ENCODE measurements at places on chromosomes 12 and 14.

DNA sequence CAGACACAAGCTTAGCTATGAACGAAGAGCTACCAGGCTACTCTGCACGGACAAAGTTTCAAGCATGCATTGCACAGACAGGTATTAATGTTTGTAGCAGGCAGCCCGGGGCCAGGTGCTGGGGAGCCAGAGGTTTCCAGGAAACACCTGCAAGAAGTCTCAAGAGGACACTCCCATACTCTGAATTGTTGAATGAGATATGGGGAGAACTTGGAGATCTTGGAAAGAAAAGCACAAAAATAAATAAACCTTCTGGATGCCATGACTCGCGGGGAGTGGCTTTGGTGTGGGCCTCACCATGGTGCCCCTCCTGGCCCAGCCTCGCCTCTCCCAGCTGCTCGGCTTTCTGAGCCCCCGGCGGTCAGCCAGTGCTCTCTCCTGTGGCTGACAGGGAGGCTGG lies 186.8 kb downstream of the TTC7B start:
- DNase-seq: no peak

- DNase-seq: peak; percentile 1
Measured at GRCh38 chr12:98185606-98186005, 329.8 kb upstream of the TMPO start.

DNA sequence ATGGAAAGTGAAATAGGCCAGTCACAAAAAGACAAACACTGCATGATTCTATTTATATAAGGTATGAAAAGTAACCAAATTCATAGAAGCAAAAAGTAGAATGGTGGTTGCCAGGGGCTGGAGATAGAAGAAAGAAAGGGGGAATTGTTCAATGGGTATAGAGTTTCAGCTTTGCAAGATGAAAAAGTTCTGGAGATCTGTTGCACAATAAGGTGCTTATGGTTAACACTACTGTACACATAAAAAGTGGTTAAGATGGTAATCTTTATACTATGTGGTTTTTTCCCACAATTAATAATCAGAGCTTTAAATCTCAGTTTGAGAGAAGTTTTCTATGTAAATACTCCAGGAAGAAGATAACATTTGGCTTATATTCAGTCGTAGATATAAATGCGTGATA lies 73.4 kb downstream of the SLC38A4 start:
- DNase-seq: peak; percentile 4

DNA sequence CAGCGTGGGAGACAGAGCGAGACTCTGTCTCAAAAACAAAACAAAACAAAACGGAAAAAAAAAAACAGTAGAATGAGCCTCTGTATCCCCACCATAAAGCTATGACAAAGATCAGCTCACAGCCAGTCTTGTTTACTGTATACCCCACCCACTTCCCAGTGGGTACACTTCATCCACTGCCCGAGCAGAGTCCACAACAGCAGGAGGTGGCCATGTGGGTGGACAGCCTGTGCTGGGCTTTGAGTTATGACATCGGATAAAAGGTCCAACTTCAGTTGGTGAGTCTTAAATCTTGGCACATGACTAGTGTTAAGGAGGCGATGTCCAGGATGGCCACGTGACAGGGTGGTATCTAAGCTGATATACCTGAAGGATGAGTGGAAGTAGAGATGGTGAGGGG lies 34.8 kb upstream of the MAPKAPK5 start:
- DNase-seq: no peak

- peak; percentile 66 for DNase-seq
Measured at GRCh38 chr12:43444940-43445564, 107.0 kb downstream of the ADAMTS20 start.

GRCh38 chr12:77377622-77378021 lies 312.3 kb upstream of the E2F7 start:
- no peak for DNase-seq

DNA sequence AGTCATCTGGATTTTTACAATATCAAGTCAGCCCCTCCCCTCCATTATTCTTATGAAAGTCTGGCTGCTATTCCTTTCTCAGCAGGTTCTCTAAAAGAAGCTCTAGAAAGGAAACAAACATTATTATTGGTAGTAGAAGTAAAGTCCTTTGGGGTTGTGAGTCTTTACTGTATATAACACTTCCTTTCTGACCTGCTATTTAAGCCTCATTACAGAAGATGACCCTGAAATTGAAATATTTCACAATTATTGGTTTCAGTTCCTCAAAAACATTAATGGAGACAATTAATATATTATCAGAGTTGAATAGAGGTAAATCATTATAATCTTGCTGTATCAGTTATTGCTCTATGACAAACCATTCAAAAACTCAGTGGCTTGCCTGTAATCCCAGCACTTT lies 19.3 kb downstream of the PLEKHA5 start:
- no peak for DNase-seq

DNA sequence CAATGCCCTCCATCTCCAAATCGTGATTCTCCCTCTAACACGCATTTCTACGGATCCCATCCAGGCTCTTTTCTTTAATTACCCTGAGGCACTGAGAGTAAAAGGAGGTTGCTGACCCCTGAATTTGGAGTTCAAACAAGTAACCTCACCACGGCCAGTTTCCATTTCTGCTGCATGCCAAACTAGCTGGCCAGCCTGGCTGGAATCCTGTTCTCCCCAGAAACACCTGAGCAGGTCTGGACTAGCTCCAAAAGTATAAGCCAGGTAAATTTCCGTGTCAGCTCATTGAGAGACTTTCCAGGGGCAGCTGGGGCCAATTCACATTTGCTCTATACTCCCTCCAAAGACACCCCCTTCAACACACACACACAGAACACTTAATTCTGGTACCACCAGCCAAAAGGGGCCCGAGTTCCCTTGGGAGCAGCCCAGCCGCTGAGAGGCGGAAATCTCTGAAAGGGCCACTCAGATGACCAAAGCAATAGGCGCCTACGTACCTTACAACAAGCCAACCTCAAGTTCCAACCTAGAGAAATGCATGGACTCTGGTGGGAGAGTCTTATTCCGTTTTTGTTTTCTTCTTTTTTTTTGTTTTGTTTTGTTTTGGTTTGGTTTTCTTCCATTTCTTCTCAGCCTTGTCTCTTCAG lies 131.4 kb downstream of the NDUFA12 start:
- no peak for DNase-seq

DNA sequence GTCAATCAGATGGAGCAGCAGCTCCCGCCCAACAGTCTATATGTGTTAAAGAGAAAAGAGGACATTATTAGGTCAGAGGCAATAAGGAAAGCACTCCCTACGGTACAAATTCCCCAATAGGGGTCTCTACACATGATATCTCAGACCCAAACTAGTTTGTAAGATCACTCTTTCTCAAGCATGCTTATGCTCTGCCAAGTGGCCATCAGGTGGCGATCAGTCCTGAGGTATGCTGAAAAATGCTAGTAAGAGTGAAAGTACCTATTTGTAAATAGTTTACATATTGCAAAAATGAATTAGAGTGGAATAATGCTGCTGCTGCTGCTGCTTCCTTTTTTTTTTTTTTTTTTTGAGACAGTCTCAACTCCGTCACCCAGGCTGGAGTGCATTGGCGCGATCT lies 61.0 kb downstream of the CPM start:
- peak; percentile 56 for DNase-seq

- DNase-seq: peak; percentile 12
Measured at GRCh38 chr14:99380402-99380801, 100.3 kb downstream of the SETD3 start.

- no peak for DNase-seq
Measured at GRCh38 chr12:56420411-56420810, 28.8 kb downstream of the TIMELESS start.

- no peak for DNase-seq
Measured at GRCh38 chr14:23113431-23114119, 5.5 kb downstream of the CEBPE start.

GRCh38 chr12:89571491-89572195 lies 45.8 kb upstream of the POC1B start:
- DNase-seq: peak; percentile 39

DNA sequence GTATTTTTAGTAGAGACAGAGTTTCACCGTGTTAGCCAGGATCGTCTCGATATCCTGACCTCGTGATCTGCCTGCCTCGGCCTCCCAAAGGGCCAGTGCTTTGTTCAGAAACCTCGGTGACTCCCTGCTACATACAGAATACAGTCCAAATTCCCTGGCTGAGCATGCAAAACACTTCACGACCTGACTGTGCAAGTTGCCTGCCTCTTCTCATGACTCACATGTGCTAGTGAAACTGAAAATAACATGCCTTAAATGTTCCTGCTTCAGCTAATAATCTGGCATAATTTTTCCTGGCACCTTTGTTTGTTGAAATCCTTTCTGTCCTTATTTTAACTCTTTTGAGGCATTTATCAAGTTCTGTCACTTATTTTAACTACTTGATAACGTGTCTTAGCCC lies 8.2 kb downstream of the DMAC2L start:
- peak; percentile 69 for DNase-seq

GRCh38 chr12:128684352-128684751 lies 139.4 kb downstream of the SLC15A4 start:
- no peak for DNase-seq

GRCh38 chr12:53036802-53037201 lies 13.1 kb upstream of the TNS2 start:
- no peak for DNase-seq

DNA sequence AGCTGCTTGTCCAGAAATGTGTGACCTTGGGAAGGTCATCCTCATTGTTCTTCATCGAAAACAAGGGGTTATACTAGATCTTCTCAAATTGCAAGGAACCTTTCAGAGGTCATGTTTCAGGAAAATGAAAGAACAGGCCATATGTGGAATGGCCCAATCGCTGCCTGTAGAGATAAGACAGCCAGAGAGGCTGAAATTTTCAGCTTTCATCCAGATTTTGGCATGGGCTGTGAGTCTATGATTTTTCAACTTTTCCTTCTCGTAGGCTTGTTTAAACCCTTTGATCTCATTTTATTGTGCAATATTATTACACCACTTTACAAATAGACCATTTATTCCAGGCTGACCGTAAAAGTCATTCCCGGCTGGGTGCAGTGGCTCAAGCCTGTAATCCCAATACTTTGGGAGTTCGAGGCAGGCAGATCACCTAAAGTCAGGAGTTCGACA lies 17.1 kb upstream of the ATXN2 start:
- DNase-seq: no peak

DNA sequence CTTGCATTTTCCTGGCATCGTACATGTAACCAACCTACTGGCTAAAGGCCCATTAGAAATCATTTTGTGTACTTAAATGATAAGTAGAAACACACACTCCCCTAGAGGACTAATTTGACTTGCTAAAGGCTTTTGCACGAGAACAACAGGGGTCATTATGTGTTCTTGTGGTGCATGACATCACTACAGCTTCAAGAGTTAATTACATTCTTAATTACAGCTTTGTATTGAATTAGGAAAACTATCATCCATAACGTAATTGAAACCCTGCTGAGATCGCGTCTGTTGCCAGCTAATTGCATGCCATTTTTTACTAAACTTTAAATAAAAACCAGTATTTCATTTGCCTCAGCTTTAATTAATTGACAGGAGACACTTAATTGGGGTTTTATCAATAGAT lies 51.4 kb downstream of the TMEM132C start:
- no peak for DNase-seq

DNA sequence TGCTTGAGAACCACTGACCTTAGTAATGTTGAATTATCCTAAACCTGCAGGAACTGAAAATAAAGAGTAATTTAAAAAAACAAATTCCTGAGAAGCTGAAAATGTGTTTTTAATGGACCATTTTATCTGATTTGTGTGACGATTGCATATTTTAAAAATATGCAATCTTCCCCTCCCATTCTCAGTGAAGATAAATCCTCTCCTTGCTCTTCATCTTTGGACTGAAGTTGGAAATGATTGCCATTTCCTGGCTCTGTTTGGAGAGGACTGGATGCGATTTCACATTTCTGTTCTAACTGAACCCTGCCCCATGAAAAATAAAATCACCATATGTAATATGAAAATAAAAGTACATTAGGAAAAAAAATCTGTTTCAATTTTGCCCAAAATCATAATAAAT lies 216.3 kb downstream of the SLC6A15 start:
- DNase-seq: no peak

DNA sequence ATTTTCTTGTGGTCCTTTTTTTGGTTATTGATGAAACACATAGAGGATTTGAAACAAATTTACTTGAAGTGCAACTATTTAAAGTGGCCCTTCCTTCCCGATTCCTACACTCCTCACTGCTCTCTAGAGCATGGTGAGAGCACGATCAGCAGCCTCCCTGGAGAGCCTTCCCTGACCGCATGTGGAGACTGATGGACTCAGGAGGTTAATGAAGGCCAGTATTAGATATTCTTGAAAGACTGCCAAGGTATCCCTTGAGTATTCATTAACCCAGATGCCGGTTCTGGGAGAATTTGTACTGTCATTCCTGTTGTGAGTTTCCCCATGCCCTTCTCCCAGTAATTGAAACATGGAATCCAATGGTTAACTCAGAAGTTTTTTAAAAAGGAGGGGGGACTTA lies 102.8 kb upstream of the FGD4 start:
- no peak for DNase-seq

DNA sequence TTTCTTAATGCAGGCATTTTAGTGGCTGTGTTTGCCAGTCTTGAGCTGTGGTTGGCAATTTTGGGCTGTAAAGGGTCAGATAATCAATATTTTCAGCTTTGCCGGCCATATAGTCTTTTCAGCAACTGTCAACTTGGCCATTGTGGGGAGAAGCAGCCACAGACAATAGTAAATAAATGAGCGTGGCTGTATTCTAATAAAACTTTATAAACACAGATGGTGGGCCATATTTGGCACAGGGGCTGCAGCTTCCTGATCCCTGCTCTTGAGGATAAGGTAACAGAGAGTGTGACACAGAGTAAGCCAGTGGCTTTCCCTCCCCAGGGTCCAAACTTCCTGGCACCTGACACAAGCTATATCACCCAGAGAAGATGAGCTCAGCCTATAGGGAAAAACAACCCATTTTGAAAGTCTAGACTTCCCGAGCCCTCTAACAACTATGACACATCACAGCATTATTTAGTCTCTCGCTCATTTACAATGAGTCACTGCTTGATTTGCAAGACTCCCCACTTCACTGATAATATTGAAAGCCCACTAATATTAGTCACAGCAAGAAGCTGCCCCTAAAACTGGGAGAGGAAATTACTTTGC lies 163.1 kb upstream of the TMPO start:
- DNase-seq: peak; percentile 92

DNA sequence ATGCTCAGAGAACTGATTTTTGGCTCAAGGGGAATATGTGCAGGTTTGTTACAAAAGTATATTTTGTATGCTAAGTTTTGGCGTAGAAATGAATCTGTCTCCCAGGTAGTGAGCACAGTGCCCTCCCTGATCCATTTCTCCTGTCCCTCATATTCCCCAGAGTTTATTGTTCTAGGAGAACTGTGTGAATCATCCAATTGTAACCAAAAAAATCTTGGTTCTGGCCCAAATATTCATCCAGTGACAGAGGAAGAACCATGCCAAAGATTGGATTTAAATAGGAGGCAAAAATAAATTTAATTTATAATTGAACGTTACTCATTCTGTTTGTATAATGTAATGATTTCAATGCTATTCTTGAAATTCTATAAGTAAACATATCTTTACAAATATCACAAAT lies 4.8 kb downstream of the CATSPERB start:
- DNase-seq: no peak

DNA sequence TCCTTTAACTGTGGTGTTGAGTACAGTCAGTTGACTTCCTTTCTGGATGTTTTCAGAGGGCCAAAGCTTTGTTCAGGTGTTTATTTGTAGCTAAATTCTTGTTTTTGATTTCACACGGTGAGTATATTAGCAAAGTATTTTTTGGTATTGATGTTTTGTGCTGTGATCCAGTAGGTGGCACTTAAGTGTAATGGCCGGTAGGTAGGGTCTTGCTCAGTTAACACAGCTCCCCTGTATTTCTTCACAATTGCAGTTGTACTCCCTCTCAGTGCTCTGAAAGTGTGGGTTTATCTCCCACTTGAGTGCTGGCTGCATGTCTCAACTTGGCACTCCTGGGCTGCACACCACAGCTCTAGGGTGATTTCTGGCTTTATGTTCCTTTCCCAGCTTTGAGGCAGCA lies 339.5 kb downstream of the AEBP2 start:
- DNase-seq: no peak

Measured in ELR (cell line).